ENCODE measurements at places on chromosomes 6 and 20. TPM values are rescaled to one million over a fixed set of nuclear protein-coding genes. Genes with fewer than 3 reads are reported as not detected.

RSPO3 gene
- total RNA-seq = not detected

SPATS1 gene
- total RNA-seq = not detected

GRCh38 chr20:3237958-3238615 lies 903 bp downstream of the SLC4A11 start:
- no peak for DNase-seq

DNA sequence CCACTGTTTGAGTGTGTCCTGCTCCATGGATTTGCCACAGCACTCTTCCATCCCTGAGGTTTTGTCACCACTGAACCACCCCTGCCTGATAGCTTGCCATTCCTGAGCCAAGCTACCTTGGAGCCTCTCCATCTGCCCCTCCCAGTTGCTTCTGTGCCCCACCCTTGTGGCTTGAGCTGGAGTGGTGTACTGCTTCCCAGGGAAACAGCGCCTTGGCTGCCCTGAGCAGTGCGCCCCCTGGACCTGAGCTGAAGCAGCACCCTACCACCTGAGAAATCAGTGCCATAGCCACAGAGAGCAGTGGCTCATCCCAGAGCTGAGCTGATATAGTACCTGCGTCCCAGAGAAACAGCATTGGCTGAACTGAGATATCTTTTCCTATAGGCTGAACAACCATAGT lies 40.3 kb downstream of the IL22RA2 start:
- no peak for DNase-seq

GRCh38 chr6:112184951-112185350 lies 69.4 kb downstream of the LAMA4 start:
- DNase-seq = no peak

- DNase-seq = no peak
Measured at GRCh38 chr6:117205876-117206275, 59.5 kb upstream of the VGLL2 start.
